HuH-7 (cell line): ENCODE measurements at places on chromosomes 7 and 10.

GRCh38 chr7:157553256-157553655, 216.5 kb downstream of the DNAJB6 start:
- DNase-seq = no peak

DNA sequence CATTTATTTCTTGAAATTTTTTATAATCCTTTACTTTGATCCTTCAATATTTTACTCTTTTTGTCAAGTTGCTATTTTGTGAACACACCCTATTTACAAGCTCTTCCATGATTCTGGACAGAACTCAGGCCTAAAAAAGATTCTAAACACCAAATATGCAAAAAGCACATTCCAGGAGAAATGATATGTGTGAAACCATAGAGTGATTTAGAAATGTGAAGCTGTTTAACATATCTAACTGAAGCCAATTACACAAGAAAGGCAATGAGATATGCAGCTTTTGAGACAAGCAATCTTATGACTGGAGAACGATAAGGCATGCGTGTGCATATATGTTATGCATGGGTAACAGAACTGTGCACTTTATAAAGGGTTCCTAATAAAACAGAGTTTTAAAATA, 243.0 kb downstream of the CACNA2D1 start:
- no peak for DNase-seq

DNA sequence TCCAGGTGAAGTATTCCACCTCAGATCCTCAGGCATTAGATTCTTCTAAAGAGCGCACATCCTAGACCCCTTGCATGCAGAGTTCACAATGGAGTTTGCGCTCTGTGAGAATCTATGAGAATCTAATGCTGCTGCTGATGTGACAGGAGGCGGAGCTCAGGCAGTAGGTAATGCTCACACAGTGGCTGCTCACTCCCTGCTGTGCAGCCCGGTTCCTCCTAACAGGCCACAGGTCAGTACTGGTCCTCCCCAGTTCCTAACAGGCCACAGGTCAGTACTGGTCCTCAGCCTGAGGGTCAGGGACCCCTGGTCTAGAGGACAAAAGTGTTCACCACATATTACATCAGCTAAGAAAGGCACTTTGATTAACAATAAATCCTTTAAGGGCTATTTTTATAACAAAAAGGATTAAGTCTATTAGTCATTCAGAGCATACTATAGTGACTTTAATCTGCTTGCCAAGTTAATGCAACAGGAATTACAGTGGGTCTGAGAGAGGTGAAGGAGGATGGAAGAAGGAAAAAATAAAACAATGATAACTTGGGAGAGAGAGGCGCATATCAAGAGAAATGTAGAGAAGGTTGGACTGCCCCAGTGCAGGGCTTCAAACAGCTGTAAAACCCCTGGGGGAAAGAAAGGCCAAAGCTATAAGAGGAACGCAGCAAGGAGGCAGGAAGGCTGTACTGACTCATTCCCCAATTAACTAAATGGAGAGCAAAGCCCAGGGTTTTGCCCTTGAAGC, 49.2 kb downstream of the CUL2 start:
- no peak for DNase-seq

- no peak for DNase-seq
These were observed 53.2 kb downstream of the GSAP start for GRCh38 chr7:77362905-77363304.

DNA sequence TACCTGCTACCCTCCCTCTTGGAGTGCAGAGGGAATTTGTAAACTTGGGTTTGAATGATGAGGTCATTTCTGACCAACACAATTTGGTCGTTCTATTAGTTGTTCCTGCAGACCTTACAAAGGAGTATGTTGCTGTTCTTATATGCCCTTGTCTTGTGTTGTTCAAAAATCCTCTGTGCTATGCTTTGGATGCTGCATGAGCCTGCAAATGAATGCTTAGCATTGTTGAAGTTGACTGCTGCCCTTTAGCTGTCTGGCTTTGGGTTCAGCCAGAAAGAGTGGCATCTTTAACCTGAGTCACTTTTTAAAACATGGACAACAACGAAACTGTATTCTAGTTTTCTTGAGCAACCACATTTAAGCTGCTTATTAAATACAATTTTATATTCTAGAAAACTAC, 80.3 kb downstream of the SND1 start:
- DNase-seq = no peak

DNA sequence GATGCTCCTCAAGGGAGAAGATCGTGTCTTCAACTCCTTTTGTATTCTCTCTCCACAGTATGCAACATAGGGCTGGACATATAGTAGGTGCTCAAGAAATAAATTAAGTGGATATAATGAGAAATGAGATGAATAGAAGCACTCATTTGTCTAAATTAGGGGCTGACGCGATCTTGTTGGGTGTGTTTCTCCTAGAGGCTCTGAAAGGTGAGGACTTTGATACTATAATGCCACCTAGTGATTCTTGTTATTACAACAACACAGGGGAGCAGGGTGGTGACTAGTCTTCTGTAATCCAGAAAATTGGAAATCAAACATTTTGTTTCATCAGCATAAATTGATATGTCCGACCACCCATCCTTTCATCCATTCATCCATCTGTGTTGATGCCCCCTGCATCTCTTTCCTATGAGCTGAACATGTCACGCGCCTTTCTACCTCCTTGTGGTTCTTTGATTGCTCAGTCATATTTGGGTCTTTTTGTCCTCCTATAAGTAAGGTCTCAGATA, 3.5 kb upstream of the CFAP58 start:
- no peak for DNase-seq

DNA sequence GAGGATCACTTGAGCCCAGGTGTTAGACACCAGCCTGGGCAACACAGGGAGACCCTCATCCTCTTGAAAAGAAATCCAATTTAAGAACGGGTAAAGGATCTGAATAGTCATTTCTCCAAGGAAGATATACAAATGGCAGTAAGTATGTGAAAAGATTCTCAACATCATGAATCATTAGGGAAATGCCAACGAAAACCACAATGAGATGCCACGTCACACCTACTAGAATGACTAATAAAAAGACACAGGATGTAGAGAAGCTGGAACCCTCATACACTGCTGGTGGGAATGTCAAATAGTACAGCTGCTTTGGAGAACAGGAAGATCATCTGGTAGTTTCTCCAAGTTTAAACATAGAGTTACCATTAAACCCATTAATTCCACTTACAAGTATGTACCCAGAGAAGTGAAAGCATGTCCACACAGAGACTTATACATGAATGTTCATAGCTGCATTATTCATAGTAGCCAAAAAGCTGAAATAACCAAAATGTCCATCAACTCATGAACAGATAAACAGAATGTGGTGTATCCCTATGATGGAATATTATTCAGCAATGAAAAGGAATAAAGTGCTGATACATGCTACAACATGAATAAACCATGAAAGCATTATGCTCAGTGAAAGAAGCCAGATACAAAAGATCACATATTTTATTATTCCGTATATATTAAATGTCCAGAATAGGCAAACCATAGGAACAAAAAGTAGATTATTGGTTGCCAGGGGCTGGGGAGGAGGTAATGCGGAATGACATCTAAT, 13.1 kb upstream of the ZMIZ2 start:
- DNase-seq = no peak

- no peak for DNase-seq
These were observed 573.0 kb upstream of the PCDH15 start for GRCh38 chr10:55374060-55374459.

DNA sequence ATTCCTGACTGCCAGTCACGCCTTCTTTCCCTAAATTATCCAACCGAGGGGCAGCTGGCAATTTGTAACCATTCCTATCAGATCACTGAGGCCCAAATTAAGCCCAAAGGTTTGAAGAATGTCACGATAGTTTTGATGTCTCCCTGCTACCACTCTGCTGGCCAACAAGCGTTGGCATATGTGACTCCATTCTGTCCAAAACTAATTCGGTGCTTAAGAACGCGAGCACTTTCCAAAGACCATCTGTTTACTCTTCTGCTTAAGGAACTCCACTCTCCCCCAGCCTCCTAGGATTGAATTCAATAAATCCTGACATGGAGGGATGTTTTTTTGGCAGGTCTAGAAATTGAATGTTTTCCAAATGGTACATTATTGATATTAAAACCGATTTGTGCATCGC, 131.5 kb upstream of the CTBP2 start:
- DNase-seq = no peak

GRCh38 chr7:26388256-26388655, 96.6 kb downstream of the SNX10 start:
- no peak for DNase-seq
